Urinary bladder (tissue), 4 donors: ENCODE measurements at places on chromosomes 5 and 9.

DNA sequence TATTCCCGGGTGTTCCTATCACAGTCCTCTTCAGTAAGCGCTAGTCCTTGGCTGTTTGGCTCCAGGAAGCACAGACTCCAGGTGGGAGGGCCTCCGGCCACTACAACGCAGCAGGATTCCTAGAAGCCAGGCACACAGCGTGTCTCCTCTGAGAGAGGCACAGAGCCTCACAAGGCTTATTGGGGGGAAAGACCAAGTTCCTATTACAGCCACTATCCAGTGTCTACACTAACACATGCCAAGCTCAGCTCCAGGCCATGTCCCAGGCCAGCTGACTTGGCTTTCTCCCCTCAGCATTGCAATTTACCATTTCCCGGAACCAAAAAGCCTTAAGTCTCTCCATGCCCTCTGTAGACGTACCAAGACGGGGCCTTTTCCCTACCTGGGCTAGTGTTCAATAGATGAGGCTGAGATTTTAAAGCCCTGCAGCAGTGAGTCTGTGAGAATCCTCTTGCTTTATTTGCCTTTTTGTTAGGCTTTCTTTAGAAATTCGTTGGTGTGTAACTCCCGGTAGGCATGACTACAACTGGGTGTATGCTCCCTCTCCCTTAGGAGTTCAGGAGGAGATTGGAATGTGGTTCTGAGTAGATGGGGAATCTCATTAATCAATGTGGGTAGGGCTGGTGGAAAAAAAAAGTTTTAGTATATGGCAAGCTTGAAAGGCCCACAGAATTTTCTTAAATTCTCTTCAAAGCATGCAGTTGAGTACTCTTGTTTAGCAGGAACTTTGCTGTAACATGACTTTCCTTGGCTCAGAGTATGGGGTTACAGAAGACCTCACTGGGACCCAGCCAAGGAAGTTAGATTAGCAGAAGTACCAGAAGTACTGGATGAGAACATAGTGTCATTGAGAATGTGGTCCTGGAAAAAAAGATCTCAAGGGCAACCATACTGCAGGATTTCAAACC is 84.3 kb upstream of the SLC1A3 start:
- no peak for DNase-seq

GRCh38 chr9:85987236-85987635 is 46.3 kb downstream of the NAA35 start:
- no peak for DNase-seq

DNA sequence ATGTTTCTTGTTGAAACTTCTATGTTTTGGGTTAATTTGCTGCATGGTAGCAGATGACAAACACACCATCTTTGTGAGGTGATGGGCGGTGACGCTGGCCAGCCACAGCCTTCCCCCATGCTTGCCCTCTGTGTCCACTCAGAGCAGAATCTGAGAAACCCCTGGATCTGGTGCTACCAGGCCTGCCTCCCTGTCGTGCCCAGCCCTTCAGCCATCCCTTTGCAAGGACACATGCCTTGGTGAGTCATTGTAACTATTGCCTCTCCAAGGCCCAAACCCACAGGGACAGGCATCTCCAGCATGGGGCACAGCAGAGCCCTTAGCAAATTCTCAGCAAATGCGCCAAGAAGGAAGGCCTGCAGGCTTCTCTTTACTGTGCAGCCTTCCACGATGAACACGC is 48.1 kb upstream of the FCN1 start:
- no peak for DNase-seq

DNA sequence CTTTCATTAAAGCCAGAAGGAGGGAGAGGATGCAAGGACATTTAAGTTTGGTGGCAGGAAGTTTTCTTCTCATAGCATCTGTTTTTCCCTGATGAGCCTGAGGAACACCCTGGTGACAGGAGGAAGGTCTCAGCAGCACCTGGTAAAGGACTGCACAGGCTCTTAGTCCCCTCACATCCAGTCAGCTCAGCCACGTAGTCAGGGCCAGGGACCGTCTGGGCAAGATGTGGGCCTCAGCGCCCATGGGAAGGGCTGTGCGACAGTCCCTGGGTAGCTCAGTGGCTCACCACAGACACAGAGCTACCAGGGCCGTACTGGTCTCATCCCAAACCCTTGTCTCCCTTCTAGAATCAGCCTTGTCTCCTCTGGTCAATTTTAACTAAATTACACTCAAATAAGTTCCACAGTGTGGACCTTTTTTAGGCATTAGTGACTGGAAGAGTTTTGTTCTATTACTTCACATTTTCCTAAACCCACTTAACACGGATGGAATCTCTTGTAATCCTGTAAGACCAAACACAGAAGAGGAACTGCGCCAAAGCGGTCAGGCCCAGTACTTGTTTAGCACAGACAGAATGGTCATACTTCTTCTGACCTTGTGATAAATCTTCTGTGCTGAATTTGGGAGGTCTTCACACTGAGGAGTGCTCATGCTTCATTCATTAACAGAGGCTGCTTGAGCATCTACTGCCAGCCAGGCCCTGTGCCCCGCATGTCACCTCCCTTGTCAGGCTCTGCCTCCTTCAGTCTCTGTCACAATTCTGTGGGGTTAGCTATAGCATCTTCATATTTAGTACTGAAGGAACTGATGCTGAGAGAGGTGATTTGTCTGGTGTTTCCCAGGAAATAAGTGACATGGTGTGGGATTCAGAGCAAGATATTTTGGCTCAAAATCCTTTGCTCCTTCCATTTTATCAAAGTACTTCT is 91.4 kb downstream of the ANGPTL2 start:
- no peak for DNase-seq

GRCh38 chr9:134811673-134812342 is 68.8 kb upstream of the FCN2 start:
- DNase-seq: no peak

- no peak for DNase-seq
Observed at GRCh38 chr5:127987354-127988145, 96.0 kb upstream of the SLC12A2 start.

DNA sequence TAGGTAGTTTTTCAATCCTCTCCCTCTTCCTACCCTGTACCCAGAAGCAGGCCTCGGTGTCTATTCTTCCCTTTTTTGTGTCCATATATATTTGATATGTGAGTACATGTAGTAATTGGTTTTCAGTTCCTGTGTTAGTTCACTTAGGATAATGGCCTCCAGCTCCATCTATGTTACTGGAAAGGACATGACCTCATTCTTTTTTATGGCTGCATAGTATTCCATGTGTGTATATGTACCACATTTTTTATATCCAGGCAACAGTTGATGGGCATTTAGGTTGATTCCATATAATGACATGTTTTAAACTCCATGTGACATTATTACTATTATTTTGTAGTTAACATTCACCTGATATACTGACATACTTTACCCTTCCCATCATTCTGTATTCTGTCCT is 49.1 kb downstream of the CAVIN4 start:
- no peak for DNase-seq

DNA sequence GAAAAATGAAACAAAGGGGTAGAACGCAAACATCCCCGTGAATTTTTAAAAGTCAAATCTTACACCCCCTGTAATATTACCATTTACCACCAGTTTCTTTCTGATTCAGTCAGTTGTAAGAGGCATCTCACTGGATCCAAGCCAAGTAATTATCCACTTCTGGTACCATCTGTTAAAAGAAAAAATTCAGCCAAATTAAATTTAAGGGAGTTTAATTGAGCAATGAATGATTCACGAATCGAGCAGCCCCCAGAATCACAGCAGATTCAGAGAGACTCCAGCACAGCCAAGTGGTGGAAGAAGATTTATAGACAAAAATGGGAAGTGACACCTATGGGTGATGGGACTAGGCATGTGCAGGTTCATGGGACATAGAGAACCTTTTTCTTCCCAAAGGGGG is 29.9 kb upstream of the MTMR12 start:
- no peak for DNase-seq

- DNase-seq: no peak
Observed at GRCh38 chr5:178155065-178155464, 1.4 kb upstream of the NHP2 start.

- no peak for DNase-seq
Observed at GRCh38 chr9:120966013-120966369, 39.4 kb upstream of the TRAF1 start.

DNA sequence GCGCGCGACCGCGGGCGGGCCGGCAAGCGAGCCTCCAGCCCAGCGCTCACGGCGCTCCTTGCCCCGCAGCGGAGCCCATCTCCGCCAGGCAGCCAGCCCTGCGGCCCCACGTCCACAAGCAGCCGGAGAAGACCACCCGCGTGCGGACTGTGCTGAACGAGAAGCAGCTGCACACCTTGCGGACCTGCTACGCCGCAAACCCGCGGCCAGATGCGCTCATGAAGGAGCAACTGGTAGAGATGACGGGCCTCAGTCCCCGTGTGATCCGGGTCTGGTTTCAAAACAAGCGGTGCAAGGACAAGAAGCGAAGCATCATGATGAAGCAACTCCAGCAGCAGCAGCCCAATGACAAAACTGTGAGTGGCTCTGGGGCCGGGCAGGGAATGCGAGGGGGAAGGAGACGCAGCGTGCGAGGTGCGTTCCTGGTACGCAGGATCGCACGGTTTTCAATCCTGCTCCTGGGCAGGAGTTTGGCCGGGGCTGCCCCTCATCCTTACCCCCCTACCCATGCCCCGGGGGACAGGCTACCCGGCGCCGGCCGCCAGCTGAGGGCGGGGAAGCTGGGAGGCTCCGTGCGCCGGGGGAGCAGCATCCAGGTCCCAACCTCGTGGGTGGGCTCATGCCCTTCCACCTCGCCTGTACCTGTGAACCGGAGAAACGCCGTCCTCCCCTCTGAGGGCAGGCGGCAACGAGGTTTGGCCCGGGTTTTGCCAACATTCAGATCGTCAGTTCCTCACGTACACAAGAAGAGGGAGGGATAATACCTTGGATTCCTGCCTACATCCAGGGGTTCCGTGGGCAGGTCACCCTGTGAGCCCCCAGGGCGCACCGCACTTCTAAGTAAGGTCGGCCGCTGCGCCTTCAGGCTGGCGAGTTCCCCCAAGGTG is 6.6 kb downstream of the ISL1 start:
- no peak for DNase-seq

GRCh38 chr9:78306222-78307076 is 9.5 kb downstream of the PSAT1 start:
- DNase-seq: no peak

DNA sequence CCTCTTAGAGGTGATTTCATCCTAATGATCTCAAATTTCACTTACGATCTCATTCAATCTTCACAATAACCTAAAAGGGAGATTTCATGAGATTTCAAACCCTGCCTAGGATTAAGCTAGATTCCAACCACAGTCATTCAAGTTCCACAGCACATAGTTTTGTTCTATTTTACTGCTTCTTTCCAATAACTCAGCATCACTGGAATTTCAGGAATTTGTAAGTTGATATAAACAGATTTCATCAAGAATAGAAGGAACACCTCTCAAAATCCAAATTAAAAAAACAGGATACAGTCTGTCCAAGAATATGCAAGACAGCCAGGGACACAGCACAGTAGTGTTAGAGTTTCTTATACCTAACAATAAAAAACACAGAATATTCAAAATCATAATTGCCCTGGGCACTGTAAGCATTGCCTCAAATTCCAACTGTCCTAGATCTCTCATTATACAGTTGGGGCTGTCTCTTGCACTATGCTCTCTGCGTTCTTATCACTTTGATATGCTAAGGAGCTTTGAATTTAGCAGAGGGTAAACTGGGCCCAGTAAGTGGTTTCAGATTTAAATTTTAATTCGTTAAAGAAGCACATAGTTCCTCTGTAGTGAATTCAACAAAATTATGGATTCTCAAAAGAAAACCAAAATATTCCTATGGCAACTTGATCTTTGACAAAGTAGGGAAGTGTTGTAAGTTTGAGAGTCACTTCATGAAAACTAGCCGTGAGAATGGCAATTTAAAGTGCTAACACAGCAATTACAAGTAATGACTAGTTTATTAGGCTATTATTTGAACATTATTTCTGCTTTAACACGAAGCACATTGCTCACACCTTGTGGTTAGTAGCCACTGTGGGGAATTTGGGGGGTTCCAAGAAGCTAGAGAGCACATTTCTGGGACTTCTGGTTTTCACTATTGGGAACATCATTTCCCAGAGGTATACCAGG is 478.6 kb upstream of the C9orf72 start:
- DNase-seq: no peak

DNA sequence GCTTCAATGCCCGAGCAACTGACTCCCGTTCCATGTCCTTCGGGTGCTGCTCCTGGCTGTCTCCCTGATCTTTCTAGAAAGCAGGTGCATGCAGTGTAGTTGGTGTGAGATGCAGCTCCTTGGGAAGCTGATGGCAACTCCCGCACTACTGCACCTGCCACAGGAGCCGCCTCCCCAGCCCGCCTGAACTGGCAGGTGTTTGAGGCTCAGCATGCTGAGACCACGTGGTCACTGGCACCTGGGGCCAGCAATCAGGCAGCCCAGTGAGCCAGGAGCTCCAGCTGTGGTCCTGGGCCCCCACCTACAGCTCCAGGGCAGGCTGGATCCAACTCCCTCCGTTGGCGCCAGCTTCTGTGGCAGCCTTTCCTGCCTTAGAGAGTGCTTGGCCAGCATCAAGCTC is 111.5 kb downstream of the ICE1 start:
- no peak for DNase-seq

DNA sequence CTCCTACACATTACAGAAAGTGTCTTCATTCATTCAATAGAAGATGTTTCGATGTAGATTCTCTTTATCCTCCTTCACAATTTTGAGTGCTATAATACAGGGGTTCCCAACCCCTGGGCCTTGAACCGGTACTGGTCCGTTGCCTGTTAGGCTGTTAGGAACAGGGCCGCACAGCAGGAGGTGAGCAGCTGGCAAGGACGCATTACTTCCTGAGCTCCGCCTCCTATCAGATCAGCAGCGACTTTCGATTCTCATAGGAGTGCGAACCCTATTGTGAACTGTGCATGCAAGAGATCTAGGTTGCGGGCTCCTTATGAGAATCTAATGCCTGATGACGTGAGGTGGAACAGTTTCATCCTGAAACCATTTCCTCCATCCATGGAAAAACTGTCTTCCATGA is 153.0 kb upstream of the SMC2 start:
- no peak for DNase-seq

GRCh38 chr5:98069876-98070512 is 703.5 kb upstream of the RGMB start:
- no peak for DNase-seq

DNA sequence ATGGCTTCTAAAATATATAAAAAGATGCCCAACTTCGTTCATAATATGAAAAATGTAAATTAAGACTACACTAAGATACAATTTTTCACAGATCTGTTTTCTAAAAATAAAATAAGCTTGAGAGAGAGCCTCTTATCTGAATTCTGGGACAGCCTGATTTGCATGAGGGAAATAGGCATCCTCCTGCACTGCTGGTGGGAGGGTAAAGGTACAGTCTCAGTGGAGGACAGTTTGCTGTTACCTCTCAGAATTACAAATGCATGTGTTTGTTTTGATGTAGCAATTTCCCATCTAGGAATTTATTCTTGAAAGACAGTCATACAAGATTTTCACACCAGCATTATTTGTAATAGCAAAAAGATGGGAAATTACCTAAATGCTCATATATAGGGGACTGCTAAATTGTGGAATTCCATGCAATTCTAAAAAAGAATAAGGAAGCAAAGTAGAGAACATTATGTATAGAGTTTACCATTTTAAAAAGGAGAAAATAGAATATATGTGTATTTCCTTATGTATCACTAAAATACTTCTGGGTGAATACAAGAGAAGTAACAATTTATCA is 75.7 kb downstream of the ZSWIM6 start:
- no peak for DNase-seq

GRCh38 chr9:108466304-108466703 is 389.5 kb downstream of the ACTL7B start:
- no peak for DNase-seq

GRCh38 chr5:177492841-177493240 is 4.6 kb downstream of the PDLIM7 start:
- no peak for DNase-seq
